ENCODE measurements at places on chromosomes 11 and 22.

DNA sequence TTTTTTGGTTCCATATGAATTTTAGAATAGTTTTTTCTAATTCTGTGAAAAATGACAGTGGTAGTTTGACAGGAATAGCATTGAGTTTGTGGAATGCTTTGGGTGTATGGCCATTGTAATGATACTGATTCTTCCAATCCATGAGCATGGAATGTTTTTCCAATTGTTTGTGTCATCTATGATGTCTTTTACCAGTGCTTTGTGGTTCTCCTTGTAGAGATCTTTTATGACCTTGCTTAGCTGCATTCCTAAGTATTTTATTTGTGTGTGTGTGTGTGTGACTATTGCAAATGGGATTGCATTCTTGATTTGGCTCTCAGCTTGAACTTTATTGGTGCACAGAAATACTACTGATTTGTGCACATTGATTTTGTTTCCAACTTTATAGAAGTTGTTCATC is 3.0 kb upstream of the CSF2RB start:
- no peak for DNase-seq

DNA sequence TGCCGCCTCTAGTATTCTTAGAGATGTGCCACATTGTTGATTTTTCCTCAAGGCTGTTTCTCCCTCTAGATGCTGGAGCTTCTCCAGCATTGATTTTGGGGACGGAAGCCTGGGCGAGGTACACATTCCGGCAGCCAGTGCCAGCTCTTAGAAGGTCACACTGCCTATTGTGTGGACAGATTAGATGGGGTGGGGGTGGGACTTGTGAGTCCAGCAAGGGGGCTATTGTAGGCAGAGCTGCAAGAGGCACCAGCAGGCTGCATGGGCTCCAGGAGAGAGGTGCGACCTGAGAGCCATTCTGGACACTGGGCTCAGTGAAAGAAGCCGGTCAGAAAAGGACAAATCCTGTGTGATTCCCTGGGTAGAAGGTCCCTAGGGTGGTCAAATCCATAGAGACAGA is 12.4 kb downstream of the C11orf21 start:
- DNase-seq, result no peak

GRCh38 chr22:48857202-48857805 is 970.4 kb downstream of the BRD1 start:
- DNase-seq, result no peak

DNA sequence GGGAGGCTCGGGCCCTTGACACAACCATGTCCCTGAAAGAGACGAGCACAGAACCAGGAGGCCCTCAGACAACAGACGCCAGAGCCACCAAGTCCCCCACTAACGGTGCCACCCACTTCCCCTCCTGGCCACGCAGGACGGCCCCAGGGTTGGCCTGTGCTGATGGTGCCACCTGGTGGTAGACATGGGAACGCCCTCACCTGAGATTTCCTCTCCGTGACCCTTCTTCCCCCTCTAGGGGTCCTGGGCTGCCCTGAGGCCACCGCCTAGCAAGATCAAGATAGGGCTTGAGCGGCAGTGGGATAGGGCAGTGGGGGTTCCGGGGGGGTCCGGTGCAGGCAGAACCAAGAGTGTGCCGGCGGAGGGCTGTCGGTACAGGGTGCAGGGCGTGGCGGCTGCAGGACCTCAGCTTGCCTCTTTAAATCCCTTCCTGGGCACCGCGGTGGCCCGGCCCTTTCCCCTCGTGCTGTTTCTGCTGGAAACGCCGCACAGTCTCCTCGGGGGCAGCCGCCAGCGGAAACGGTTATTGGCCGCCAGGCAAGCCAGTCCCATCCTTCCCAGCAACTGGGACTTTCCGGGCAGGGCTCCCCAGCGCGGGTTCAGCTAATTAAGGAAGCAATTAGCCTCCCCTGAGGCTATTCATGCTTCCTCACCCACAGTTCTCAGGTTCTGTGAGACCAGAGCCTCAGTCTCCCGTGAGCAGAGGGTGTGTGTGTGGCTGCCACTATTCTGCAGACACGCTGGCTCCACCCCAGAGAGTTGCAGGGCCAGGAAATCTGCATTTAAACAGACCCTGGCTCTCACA is 5.5 kb upstream of the NFAM1 start:
- DNase-seq, result peak; percentile 24

DNA sequence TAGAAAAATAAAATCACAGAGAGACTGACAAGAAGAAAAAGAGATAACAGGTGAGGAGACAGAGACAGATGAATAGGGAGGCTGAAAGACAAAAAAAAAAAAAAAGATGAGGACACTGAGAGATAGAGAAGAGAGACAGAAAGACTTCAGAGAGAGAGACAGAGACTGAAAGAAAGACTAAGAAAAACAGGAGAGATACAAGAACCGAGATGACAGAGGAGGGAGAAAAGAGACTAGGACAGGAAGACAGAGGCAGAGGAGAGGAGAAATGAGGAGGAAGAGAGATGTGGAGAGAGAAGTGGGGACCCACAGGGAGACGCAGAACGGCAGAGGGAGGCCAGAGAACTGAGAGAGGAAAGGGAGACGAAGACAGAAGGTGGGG is 771 bp downstream of the GPR83 start:
- no peak for DNase-seq

GRCh38 chr11:113273720-113274119 is 40.7 kb upstream of the TTC12 start:
- no peak for DNase-seq

DNA sequence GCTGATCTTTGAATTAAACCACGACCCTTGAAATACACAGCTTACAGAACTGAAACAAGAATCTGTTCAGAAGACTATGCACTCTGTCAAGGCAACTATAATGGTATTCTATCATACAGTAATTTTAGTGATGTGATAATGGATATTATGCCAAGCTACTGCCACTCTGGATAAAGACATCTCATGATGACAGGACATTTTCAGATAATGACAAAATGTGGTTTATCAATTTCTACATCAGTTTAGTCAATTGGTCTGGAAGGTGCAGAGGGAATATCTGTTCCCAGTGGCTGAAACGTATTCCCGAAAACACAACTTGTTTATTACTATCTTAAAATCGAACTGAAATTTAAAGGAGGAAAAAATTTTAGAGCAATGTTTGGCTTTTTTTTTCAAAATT is 1009.6 kb upstream of the CCDC90B start:
- DNase-seq, result no peak

DNA sequence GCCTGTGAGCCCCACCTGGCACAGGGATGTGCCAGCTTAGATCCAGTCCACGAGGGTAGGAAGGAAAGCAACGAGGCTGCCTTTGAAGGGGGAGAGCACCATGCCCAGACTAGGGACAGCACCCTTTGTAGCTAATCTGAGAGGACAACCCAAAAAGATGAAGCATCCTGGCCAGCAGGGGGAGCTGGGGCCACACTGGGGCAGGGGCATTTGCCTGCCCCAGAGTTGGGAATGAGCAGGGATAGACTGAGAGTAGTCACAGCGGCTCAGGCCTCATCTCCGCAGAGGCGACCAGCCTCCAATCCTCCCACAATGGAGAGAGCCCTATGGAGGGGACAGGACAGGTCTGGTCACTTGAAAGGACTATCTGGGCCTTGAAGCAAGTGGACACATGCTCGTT is 16.4 kb downstream of the LMO1 start:
- no peak for DNase-seq

GRCh38 chr11:120574876-120575275 is 63.3 kb downstream of the GRIK4 start:
- DNase-seq, result no peak

DNA sequence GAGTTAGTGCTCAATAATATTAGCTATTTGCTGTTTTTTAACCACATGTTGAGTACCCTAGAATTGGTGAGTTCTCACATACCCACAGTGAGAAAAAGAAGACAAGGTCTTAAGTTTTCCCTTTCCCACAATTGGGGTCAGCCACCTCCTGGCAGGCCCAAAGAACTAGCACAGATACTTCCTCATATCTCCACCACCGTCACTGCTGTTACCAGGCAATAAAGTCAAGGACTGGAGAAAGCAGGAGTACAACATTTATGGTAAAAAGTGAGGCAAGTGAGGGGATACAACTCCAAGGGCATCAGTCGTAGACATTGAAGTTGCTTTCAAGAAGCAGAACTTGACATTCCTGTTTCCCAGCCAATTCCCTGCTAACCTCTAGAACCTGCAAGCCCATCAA is 19.6 kb downstream of the ELP4 start:
- no peak for DNase-seq

DNA sequence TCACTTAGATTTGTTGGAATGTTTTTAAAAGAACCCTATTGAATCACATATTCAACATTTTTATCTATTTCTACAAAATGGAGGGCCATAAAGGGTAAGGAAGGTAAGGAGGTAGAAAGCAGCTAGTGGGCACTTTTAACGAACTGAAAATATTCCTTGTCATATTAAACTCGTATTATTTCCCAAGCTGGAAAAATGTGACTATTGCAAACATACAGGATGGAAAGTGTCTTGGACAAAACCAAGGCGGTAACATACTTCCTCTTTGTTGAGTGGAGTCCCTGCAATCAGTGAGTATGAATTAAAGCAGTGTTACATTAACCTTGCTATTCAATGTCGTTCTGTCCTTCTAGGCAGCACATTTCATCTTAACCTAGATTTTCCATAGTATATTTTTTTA is 165.6 kb downstream of the RCN1 start:
- DNase-seq, result no peak

- DNase-seq, result no peak
Observed at GRCh38 chr11:95229199-95229992, 1.6 kb downstream of the SESN3 start.

- no peak for DNase-seq
Observed at GRCh38 chr11:23398052-23398451, 537.8 kb upstream of the CCDC179 start.

GRCh38 chr11:127875131-127875530 is 712.2 kb downstream of the ETS1 start:
- no peak for DNase-seq

DNA sequence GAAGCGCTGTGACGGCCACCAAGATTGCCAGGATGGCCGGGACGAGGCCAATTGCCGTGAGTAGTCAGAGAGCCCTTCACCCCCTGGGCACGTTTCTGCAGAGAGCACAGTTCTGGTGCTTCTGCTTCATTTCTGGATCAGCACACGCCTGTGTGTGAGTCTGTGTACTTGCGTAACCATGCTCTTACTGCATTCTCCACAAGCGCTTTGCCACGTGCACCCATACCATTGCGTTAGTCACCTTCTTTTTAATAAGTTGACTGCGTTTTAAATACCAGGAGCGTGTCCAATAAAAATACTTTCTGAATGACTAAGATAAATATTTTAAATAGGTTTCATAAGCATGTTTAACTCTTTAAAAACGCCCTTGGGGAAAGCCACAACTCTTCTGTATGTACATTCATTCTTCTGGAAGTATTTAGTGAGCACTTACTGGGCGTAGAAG is 143.0 kb upstream of the SORL1-AS1 start:
- peak; percentile 9 for DNase-seq

DNA sequence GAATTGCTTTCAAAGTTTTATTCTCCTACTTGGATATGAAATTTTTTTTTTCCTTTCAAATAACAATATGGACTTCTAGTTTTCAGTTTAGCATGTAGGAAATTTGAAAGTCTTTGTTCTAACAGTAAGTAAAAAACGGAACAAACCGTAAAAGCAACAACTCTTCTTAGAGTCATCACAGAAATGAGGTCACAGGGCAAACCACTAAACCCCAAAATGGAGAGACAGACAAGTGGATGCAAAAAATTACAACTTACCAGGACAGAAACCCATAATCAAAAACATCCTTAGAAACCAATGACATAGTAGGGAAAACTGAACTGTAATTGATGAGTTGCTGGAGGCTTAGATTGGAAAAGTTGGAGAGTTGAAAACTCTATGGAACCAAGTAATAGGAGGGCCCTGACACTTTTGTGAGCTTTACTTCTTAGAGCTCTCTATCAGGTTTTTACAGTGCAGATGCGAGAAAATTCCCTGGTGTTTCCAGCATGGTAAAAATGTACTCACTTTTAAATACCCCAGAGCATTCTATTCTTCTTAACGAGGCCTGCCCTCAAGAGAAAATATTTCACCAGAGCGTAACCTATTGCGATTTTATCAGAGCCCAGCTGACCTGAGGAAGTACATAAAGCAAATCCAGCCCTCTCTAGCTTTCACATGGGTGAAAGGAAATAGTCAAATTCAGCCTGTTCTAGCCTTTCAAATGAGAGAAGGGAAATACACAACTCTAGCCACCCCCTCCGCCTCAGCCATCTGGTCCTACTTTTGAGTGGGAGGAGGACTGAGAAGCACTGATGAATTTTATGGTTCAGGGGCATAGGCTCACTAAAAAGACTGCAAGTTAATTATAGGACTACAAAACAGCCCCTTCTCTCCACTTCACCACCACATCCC is 39.1 kb downstream of the CASP12 start:
- DNase-seq, result no peak

All from SW 1271 (cell line).